ENCODE measurements at places on chromosomes 1 and 21.

DNA sequence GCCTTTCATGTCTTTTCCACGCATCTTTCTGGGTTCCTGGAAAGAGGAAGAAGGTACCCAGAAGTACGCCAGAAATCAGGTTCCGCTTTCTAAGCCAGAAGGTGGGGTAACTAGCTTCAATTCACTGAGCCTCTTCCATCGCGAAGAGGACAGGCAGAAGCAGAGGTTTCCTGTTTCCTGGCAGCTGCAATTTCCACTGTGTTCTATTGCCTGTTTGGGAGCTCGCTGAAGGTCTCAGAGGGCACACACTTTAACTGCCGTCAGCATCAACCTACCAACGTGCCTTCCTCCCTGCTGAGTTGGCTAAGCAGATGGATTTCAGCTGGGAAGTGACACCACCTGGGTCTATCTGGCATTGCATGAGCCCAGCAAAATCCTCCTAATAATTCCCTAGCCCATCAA lies 10.0 kb downstream of the NCF2 start:
- no peak for DNase-seq

DNA sequence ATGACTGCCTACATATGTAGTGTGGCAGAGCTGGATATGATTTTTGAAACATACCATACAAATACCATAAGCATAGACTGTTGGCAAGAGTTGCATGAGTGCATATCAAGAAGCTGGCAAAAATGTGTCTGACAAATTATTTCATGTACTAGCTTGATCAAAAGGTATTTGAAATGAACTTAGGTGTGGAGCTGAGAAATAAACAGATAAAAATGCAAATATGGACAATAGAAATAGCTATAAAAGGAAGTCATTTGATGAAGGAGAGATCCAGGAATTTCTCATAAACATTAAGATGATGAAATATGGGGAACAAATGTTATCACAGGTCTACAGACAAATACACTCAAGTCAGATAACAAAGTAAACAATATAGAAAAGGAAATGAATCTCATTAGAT lies 609.1 kb downstream of the PTPRC start:
- no peak for DNase-seq

GRCh38 chr1:90593312-90593711 lies 123.8 kb downstream of the BARHL2 start:
- DNase-seq: no peak

- no peak for DNase-seq
Measured at GRCh38 chr1:42173961-42174735, 9.6 kb upstream of the GUCA2A start.

DNA sequence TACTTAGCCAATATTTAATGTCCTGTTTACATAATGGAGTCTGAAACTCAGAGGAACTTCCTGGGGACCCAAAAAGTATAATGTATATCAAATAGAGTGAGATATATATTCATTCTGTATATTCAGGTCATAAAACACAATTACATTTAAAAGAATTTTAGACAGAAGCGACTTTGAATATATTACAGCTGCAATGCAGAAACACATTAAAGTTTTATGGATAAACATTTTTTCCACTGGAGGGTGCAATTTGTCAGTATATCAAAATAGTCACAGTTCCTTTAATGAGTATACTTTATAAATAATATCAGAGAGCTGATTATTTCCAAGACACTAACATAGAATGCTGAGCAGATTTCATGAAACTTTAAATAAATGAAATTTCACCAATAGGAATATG lies 43.9 kb upstream of the CRB1 start:
- DNase-seq: no peak

- peak; percentile 84 for DNase-seq
Measured at GRCh38 chr1:53470155-53470554, 11.0 kb downstream of the DMRTB1 start.

DNA sequence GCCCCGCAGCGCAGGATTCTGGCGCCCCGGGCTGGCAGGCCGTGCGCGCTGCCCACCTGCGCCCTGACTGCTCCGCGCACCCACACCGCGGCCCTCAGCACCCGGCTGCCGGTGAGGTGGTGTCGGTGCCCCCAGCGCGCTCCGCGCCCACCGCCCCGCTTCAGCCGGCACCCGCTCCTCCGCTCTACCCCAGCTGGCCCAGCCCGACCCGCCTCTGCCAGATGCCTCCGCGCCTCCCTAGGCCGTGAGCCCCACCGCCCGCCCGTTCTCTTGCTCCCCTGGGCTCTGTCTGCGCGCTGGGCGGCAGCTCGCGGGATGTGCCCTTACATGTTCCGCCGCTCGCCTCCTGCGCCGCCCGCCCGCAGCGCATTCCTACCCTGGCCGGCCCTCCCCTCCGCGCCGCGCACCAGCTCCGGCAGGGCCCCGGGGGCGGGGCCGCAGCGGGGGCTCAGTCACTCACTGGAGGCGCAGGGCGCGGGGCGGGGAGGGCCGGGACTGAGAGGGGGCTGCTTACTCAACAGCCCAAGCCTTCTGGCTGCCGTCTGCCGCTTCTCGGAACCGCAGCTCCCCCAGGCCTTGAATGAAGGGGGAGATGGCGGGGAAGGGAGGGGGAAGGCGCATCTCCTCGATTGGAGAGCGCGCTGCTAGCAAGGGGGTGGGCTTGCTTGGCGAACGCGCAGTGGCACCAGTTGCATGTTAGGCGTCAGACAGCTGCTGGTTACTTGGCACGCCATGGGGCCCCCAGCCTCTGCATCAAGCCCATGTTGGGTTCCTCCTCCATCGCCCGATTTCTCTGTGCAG lies at the start of gene PHLDA3:
Gene PHLDA3, minus strand, starts transcription at position 345 of the 801 bp plus-strand sequence. CDS start 402 bp downstream, outside the sequence.
- DNase-seq: peak; percentile 83

DNA sequence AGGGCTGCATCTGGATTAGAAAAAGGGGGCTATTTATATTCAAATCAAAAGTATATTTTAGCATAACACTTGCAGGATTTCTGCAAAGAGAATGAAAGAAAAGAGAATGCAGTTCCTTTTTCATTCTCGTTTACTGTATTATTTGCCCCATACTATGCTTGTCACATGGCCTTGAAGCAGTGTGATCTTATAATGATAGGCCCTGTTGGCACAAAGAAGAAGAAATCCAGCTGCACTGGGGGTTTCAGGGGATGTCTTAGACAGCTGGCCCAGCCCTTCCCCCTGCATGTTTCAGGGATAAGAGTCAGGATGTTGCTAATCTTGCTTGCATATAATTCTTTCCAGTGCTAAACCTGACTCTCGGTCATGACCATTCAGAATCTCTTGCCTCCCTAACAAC lies 369.5 kb downstream of the SEC16B start:
- DNase-seq: no peak

DNA sequence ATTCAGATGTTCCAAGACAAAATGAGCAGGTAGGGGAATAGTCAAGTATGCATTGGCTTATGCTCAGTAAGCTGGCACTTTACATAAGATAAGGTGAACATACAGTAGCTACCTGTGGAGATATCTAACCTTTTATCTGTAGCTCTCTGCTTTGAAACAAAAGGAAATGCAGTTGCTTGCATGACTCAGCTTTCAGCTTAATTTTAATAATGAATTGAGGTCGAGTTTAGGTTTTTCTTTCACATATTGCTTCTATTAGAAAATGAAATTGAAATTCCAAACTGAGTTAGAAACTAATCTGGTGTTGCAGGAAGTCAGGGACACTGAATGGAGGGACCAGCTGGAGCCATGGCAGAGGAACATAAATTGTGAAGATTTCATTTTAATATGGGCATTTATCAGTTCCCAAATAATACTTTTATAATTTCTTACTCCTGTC lies 8.3 kb downstream of the FRRS1 start:
- DNase-seq: peak; percentile 49

GRCh38 chr1:101438359-101438758 lies 201.5 kb downstream of the S1PR1 start:
- no peak for DNase-seq

GRCh38 chr1:212562771-212563170 lies 45.8 kb upstream of the ATF3 start:
- DNase-seq: no peak

- DNase-seq: no peak
Measured at GRCh38 chr1:216456682-216457081, 33.4 kb upstream of the USH2A start.

GRCh38 chr1:55803429-55803828 lies 588.3 kb upstream of the USP24 start:
- no peak for DNase-seq

DNA sequence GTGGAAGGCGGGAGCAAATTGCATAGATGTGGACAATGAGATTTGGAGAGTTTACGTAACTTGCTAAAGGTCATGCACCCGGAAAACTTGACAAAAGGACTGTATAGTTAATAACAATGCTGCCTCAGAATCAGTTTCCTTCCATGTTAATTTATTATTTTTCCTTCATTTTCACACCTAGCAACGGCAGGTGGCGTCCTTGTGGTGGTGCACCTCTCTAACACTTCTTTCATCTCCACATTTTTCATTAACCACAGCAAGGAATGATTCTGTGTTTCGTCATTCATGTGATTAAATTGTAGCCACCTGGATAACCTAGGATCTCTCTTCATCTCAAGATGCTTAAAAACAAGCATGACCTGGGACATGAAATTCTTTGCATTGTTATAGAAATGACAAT lies 2133.0 kb downstream of the NCAM2 start:
- no peak for DNase-seq

- DNase-seq: no peak
Measured at GRCh38 chr1:201748335-201748734, 80.6 kb upstream of the IPO9 start.

DNA sequence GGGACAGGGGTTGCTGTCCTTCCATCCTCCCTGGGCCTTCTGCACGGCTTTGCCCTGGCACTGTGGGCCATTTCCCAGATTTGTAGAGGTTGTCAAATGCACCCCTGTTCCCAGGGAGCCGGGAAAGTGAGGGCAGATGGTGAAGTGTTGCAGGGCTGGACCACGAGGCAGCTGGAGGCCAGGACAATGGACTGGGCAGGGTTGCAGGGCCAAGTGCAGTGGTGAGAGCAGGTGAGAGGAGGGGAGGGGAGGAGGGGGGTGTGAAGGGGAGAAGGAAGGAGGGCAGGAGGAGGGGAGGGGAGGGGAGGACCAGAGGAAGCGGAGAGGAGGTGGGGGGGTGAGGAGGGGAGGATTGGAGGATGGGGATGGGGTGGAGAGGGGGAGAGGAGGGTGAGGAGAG lies 443.9 kb downstream of the CAMTA1 start:
- DNase-seq: no peak

Data from small intestine (tissue), 16 donors.